ENCODE measurements at places on chromosomes 12 and 14.

DNA sequence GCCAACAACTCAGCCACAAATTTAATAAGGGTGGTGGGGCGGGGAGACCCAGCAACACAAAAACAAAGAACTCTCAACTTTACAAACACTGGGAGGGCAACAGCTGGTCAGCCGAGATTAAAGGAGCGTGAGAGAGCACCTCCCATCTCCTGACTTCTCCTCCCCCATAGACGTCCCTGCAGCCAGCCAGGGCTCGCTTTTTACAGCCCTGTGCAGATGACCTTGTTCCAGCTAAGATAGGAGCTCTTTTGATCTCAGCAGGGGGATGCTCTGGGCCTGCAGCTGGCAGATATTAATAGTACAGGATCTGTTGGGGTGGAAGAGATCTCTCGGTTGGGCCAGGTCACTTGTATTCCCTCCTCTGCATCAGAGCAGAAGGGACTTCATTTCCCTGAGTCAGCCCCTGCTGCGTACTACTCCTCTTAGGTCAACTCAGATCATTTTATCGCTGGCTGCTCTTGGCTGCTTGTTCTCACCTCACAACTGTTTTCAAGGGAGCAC, 475.8 kb downstream of the RAD51B start:
- no peak for DNase-seq

GRCh38 chr12:65280306-65280705, 1.8 kb downstream of the MSRB3 start:
- no peak for DNase-seq

DNA sequence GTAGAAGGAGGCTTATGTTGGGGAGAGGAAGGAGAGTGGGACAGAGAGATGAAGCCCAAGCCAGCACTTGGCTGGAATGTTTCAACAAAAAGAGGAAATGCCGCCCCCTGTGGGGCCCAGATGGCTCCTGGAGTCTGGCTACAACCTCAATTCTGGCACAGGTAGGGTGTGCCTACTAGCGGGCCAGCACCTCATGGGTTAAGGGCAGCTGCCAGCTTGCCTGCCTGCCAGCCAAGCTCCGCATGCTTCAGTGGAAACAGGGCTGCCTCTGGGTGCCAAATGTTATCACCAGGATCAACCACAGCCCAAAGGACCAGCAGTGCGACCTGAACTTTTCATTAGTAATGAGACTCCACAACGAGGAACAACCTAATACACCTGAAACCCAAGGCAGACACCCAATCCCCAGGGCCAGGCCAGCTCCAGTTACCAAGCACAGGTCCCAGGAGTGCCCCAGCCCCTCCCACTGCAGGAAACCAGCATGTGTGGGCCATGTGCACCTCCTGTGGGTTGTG, 11.3 kb downstream of the RAB15 start:
- DNase-seq, result peak; percentile 55

GRCh38 chr12:67271976-67272375, 2.8 kb downstream of the CAND1 start:
- no peak for DNase-seq

DNA sequence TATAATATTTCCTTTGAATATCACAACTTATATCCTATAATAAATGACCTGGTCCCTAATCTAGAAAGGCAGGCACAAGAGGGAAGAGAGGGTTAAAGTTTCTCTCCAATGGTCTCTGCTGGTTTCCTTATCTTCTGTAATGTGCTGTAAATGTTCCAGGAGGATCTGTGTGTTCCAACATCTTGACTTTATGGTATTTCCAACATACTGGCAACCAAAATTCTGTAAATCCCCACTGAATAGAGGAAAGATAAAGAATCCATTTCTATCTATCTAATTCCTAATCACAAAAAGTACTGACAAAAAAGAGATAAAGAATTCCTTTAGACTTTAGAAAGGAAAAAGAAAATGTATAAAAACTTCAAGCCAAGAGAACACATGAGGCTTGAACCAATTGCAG, 146.4 kb upstream of the CCDC198 start:
- DNase-seq, result no peak

DNA sequence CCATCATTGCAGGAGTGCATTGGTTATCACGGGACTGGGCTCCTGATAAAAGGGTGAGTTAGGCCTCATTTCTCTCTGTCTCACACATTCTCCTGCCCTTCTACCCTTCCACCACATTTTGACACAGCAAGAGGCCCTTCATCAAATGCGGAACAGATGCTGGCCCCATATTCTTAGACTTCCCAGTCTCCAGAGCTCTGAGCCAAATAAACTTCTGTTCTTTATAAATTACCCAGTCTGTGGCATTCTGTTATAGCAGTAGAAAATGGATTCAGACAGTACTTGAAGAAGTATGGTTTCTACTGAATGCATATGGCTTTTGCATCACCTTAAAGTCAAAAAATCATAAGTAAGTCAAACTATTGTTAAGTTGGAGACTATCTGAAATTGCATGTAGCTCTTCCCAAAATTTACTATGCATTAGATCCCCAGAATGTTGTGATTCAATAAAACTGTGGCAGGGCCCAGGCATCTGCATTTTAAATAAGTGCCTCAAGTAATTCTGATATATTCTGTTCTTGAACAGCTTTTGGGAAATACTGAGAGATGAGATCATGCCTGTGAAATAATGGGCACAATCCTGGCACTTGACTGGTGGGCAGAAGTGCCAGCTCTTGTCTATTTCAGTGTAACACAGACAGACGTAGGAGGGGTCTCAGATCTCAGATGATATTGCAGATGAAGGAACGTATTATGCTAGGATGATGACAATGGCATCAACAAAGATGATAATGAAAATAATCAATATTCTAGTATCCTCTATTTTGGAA, 68.2 kb downstream of the E2F7 start:
- no peak for DNase-seq

GRCh38 chr12:128852026-128852698, 1.1 kb upstream of the GLT1D1 start:
- no peak for DNase-seq

- DNase-seq, result peak; percentile 60
Measured at GRCh38 chr12:41514021-41514777, 326.1 kb downstream of the PDZRN4 start.

DNA sequence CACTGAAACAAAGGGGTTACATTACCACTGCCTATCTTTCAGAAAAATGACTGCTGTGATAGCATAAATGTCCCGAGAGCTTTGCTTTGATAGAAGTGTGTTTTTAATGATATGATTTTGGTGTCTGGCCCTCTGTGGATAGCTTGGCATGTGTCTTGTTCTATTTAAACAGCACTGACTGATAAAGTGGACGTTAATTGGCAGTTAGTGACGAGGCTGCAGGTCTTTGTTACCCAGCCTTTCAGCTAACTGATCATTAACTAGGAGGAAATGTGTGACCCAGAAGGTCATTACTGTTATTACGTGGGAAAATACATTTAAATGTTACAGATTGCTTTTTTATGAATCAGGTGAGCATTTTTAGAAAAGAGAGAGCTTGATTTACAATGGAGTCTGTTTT, 428.3 kb downstream of the DIO2 start:
- DNase-seq, result no peak

- no peak for DNase-seq
Measured at GRCh38 chr14:21414137-21414631, 30.4 kb upstream of the SUPT16H start.

GRCh38 chr12:65125975-65126374, 4.9 kb upstream of the WIF1 start:
- DNase-seq, result no peak

DNA sequence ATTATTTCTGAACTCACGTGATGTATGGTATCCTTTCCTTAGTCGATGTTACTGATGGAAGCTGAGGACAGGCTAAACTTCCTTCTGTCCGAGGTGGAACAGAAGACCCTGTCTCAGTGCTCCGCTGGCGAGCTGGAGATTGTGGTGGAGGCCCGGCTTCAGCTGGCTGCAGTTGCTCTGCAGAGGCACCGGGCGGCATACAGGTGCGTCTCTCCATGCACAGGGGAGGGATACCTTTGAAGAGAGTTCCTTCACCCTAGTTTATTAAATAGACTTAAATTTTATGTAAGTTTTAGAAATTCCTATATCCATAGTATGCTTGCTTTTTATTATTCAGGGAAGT, 186.7 kb upstream of the NEDD1 start:
- peak; percentile 52 for DNase-seq

DNA sequence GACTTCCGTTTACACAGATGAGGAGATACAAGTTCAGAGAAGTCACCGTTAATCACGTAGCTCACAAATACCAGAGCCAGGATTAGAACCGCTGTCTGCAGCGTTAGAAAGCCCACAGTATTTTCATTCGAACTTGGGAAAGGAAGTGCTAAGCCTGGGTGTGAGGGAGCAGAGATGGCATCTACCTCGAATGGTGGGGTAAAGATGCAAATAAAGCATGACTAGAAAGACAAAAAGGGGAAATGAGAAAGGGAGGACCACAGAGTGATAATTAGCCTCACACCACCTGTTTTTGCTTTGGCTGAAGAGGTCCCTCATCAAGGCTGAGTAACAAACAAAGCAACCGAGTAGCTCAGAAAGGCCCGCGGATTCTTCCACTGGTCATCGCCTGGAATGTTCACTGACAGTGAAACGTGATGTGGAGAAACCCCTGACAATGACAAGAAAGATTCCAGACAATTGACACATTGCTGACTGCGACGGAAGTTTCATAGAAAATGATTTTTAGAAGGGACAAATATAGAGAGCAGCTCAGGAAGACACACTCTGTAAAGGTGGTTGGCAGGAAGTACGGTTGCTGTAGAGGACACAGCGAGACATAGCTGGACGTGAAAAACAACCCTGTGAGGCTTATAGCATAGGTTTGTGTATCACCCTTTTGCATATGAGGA, 31.5 kb upstream of the BHLHE41 start:
- no peak for DNase-seq

DNA sequence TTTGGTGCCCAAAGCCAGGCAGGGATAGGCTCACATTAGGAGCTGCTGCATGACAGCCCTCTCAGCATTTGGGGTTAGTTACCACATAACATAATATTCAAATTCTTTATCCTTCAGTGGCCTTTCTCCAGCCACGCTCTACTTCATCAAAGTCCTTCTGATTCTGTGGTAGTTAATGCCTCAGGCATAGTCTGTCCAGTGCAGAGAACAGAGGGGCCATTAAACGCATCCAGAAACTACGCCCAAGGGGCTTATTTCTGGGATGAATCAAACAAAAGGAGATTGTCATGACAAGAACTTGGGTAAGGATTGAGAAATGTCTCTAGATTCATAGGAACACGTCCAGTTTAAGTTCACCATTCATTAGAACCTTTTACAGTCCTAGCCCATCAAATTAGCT, 183.4 kb upstream of the PLXNC1 start:
- no peak for DNase-seq

DNA sequence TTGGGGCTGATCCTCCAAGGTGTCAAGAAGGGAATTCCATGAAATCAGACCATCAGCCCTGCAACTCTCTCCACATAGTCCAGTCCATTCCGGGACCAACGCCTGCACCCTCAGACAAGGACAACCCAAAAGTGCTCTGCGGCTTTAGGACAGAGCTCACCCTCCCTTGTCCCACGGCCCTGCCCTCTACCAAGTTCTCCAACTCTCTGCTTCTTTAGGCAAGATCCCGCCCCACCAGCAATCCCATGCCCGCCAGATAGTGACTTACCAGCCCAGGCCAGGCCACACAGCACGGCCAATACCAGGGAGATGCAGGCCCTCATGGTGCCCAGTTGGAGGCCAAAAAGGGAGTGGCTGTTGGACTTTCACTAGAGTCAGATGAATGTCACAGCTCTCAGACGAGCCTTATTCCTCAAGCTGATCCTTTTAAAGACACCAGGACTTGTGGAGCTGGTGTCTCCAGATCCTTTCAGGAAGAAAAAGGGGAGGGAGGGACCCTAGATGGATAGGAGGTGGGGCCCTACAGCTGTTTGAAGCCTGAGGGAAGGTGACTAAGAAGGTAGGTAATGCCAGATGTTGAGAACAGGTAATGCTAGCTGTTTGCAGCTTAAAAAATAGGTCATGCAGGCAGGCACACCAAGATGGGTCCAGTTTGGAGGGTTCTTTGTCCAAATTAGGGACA, at the start of gene ENDOU:
Gene ENDOU (minus strand): TSS at position 400 of the 682 bp plus-strand sequence. CDS start 77 bp downstream, at position 323.
- DNase-seq, result no peak

DNA sequence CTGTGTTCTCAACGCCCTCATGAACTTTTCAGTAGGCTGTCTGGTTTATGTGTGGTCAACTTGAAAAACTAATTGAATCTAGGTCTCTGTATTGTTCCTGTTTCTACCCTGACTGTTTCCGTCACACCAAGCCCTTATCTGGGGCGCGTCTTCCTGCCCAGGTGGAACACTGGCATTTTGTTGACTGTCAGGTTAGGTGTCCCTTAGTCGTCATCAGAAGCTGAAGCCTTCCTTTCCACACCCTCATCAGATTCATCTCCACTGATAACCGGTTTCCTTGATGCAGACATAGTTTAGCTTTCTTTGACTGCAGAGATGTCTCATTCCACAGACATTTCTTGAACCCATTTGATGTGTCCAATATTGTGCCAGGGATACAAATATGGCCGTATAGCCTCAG, 96.5 kb downstream of the DUSP16 start:
- no peak for DNase-seq

GRCh38 chr12:100375038-100375735, 18.3 kb downstream of the SLC17A8 start:
- DNase-seq, result peak; percentile 36

DNA sequence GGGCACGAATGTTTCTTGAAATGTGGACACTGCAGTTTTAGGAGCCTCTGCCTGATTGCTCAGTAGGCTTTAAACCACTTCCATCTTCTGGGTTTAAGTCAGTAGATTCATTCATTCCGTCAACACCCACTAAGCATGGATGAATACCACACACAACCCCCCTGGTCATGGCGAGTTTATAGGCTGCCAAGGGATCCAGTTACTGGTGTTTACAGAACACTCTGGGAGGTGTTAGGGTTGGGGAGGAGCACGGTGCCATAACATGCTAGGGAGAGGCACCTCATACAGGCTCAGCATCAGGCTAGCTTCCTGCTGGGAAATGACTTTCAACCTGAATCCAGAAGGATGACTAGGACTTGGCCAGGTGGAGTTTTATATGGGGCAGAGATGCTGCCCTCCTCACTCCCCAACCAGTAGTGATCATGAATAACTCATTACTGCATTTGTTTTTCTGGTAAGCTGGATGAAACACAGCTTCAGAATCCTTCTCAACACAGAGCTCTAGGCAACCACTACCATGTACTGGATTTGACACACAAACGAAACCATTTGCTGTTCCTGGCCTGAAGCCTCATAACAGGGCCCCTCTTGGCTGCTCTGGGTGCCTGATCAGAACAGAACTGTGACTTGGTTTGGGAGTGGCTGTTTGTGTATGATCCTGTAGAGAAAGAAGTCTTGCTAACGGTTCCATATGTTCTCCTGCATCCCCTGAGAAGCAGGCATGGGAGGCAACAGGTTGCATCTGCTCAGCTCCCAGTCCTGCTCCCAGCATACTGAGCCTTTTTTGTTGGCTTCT, 47.9 kb downstream of the FBXW8 start:
- DNase-seq, result peak; percentile 65
